ENCODE measurements at places on chromosomes 3 and 15.

GRCh38 chr3:50333744-50334328, 5.8 kb upstream of the TUSC2 start:
- DNase-seq = no peak

GRCh38 chr3:108525256-108525655, 14.9 kb upstream of the MYH15 start:
- DNase-seq = no peak

- DNase-seq = no peak
Observed at GRCh38 chr15:101138913-101139880, 112.7 kb downstream of the CHSY1 start.

DNA sequence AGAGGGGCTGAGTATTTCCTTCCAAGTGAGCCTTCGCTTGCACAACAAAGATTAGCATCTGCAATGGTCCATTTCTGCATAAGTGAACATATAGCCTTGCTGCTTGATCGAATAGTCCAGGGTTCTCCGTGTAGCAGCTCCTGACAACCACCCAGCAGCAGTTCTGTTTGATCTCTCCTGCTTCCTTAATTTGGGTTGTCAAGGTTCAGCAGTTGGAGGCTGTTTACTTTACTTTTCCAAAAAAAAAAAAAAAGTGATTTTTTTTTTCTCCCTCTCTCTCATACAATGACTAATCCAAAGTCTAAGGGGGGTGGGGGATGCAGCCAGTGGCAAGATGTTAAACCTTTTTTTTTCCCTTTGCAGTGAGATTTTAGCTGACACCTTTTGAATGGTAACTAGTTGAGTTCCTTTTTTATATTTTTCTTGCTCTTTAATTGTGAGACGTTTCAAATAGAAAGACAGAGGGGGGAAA, 3.6 kb downstream of the FOXP1 start:
- DNase-seq = no peak

DNA sequence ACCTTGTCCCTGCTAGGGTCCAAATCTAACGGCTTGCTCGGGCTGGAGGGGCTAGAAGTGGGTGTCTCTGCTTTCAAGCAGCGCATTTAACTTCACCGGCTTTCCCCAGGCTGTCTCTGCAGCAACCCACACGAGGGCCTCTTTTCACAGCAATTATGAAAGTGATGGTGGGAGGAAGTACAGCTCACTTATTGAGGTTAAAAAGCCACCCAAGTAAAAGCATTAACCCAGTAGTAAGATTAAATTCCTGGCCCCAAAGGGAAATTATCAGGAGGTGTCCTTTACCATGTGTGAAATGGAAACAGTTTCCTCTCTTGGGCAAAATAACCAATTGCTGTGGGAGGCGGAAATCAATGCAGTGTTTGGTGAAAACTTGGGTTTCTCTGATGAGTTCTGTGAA, 41.1 kb downstream of the NGRN start:
- no peak for DNase-seq

- DNase-seq = no peak
Observed at GRCh38 chr3:14915636-14916222, 31.7 kb upstream of the NR2C2 start.

- DNase-seq = peak; percentile 24
Observed at GRCh38 chr3:11718637-11719405, 75.1 kb upstream of the VGLL4 start.

GRCh38 chr3:162094301-162094700, 597.7 kb downstream of the OTOL1 start:
- no peak for DNase-seq

DNA sequence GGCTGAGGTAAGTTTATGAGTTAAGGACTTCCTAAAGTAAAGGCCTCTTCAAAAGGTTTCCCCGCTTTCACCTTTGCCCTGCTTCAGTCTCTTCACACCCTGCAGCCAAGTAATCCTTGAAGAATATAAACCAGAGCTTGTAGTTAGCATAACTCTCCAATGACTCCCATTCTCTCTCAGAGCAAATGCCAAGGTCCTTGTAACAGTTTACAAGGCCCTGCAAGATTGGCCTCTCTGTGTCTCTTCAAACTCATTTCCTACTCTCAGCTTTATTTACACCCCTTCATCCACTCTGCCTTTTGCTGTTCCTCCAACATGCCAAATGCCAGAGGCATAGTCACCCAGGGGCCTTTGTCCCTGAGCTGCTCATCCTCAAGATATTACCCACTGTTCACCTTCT, 60.5 kb upstream of the MME start:
- DNase-seq = no peak

DNA sequence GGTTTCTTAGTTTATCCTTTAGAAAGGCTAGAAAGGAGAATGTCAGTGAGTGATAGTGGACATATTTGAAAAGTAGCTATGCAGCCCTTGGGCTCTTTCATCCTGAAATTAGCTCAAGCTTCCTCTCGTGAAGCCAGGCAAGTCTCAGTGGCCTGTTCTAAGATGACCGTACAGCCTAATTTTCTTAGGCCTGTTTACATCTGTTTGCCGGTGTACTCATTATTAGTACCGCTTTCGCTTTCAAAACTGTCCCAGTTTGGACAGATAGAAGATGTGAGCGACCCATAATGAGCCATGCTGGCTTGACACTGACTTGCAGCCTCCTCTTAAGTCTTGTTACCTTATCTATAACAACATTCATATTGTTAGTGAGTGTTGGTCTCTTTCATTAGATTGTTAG, 5.7 kb upstream of the ARL14 start:
- DNase-seq = no peak

DNA sequence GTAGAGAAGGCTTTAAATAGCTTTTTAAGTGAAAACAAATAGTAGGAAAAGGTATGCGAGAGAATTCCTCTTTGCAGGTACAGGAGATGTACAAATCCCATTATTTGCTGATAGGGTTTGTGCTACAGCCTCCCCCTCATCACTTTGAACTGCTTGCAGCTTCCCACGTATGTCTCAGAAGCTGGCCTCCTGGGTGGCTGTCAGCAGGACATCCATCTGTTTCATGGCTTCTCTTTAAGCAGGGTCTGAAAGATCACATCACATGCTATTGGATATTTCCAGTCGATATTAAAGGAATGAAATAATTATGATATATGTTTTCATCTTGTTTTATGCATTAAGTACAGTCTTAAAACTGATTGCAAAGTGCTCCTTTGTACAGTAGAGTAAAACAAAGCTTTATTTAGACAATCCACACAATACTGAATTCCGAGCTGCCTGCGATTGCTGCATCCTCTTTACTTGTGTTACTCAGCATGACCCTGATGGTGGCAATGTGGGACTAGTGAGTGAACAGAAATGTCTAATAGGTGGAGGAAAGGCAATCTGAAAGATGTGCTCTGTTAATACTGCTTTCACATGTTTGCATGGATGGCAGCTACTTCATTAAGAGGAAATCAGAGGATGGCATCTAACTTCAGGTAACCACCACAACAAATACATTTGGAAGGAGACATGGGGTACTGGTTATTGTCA, 930.6 kb upstream of the SEMA6D start:
- no peak for DNase-seq

- DNase-seq = no peak
Observed at GRCh38 chr3:152302521-152303021, 33.8 kb downstream of the MBNL1 start.

DNA sequence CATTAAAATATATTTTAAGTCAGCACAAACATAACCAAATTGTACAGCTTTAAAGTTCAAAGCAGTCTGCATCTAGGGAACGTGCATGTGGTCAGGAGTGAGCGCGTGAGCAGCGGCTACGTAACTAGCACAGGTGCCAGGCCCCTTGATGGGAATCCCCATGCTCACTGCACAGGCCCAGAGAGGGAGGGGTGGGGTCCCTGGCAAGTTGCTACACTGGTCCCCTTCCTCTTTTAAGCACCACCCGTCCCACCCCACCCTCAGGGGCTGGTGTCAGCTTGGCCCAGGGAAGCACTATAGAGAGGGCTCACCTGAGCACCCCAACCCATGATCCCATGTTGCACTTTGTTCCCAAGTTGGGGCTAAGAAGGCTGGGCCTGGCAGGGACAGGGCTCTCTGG, 835 bp upstream of the GMPPB start:
- DNase-seq = no peak

DNA sequence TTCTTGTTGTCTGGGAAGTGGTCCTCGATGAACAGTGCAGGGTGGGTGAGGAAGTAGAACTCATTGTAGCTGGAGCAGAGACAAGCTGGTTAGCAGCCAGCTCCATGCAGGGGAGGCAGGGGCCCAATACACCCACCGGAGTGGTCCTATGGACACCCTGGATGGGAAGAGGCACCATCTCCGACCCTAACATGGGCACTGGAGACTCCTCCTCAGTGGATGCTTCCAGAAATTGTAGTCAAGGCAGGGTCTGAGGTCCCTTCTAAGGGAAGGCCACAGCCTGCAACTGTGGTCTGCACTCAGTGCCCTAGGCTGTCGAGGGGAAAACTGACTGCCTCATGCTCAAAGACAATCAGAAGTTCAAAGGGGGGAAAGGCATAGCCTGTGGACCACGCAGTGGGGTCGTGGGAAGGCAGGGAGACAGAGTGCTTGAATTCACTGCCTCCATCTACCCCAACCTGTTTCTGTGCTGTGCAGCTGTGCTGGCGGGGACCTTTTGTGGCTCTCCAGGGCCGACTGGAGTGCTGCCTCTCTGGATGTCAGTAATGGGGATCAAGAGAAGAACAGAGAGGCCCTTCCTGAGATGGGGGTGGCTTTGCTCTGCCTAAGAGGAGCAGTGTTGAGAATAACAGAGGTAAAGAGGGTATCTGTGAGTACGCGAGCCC, 41.9 kb downstream of the KY start:
- DNase-seq = no peak

GRCh38 chr3:88775026-88775690, 332.3 kb upstream of the EPHA3 start:
- DNase-seq = no peak

DNA sequence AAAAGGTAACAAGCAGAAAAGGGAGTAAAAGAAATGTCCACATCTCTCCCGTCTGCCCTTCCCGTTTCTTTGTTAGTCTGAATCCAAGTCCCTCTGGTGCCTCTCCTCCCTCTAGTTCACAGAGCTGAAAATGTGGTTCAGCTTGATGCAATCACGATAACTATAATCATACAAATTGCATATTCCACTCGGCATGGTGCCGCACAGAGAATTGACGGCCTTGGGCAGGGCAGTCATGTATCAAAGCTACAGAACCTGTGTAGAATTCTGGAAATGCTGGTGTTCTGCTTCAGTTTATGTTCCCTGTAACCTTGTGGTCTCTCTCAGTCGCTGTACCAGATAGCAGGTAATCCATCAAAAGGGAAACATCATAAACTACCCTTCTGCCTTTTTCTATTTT, 562.9 kb upstream of the CBLB start:
- DNase-seq = no peak

- no peak for DNase-seq
Observed at GRCh38 chr3:188819939-188820338, 351.8 kb upstream of the TPRG1 start.

- no peak for DNase-seq
Observed at GRCh38 chr3:106386050-106386449, 517.2 kb upstream of the CBLB start.

DNA sequence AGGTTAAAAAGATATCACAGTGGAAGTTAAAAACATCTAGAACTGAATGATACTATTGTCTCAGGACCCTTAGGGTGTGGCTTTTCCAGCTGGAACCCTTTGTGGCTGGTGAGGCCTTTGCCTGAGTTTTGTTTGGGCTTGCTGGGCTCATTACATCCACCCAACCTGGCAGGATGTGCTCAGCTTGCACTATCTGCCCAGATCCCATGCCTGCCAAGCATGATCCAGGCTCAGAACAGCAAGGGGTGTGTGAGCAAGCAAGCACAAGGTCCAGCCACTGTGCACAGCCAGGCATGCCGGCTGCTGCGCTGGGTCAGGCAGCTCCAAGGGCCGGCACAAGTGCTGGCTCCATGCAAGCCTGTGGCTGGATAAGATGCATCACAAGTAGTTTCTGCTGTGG, 512.7 kb upstream of the CDIN1 start:
- DNase-seq = no peak

DNA sequence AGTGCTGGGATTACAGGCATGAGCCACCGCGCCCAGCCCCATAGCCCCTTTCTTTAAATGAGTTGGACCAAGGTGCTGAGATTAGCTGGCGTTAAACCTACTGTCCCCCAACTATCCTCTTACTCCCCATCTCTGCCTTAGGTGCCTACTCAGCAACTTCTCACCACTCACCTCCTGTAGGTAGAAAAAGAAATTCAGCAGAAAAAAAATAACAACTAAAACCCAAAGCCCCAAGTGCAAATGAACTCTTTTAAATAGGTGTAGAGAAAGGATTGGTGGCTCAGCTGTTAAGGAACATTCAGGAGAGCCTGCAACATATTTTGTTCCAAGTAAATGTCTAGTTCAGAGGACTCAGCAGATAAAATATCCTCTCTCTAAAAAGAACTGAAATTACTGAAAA, 19.5 kb downstream of the SAMD7 start:
- no peak for DNase-seq

DNA sequence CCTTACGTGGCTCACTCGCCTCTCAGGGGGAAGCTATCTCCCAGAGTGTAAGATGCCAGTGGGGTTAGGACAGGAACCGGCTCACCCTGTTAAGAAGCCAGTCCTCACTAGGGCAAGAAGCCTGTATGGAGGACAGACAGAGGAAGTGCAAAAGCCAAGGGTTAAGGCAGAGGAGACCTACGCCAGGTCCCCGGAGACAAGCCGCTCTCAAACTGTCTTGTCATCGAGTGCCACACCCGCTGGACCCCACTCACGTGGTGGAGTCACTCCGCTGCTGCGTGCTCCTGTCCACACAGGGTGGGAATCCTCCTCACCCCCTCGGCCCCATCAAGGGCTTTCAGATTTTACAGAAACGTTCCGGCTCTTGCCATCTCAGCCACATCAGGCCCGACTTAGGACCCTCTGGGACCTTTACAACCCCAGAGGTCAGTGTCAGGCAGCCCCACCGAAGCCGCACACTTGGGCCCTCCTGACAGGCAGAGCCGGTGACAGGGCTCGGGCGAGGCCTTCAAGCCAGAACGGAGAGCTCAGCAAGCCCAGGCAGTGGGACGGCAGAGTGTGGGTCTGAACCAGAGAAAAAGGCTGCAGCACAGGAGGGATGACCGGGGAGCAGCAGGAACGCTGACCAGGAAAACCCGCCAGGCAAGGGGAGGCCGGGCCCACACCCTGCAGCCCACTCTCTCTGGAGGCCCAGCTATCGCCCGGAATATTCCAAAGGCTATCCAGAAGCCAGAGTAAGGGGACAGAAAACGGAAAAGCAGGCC, 61.7 kb downstream of the XXYLT1 start:
- no peak for DNase-seq
